PC-3 (cell line): ENCODE measurements at places on chromosomes 11 and 22. TPM values are rescaled to one million over a fixed set of nuclear protein-coding genes. Genes with fewer than 3 reads are reported as not detected.

Gene UBE2L3
- 50.7 and 72.0 TPM in 2 replicates for total RNA-seq

Gene AIP
- total RNA-seq: 155 and 171 TPM in 2 replicates

Gene IL10RA
- total RNA-seq: not detected in 2 replicates

Gene CASP4
- total RNA-seq: 38.5 and 40.9 TPM in 2 replicates

Gene OR52H1
- not detected in 2 replicates for total RNA-seq

Gene FAM83F
- 5.5 and 9.2 TPM in 2 replicates for total RNA-seq

Gene RASSF10
- total RNA-seq: not detected in 2 replicates

Gene ZNF215
- total RNA-seq: 4.5 and 5.4 TPM in 2 replicates

Gene OR10W1
- total RNA-seq: not detected in 2 replicates

Gene RANGAP1
- 99.0 and 128 TPM in 2 replicates for total RNA-seq

Gene TTC36
- 2.7 and 6.2 TPM in 2 replicates for total RNA-seq

Gene OR8D4
- total RNA-seq: not detected in 2 replicates

Gene SERPINH1
- total RNA-seq: 117 and 121 TPM in 2 replicates

Gene SEC14L6
- total RNA-seq: not detected in 2 replicates

Gene SMC1B
- 0.04 TPM in 1 of 2 replicates, not detected in the other for total RNA-seq

Gene WDR74
- total RNA-seq: 217 and 222 TPM in 2 replicates

Gene SCGB1D2
- not detected in 2 replicates for total RNA-seq

Gene BBOX1
- total RNA-seq: not detected in 2 replicates

Gene OTOG
- total RNA-seq: not detected in 2 replicates

Gene SAA1
- not detected in 2 replicates for total RNA-seq

Gene HBE1
- 0.35 and 0.62 TPM in 2 replicates for total RNA-seq

Gene MOGAT2
- total RNA-seq: not detected in 2 replicates

Gene CD3D
- not detected in 2 replicates for total RNA-seq

Gene C11orf87
- total RNA-seq: not detected in 2 replicates

Gene ALX4
- total RNA-seq: not detected in 2 replicates

Gene GGTLC2
- total RNA-seq: not detected in 2 replicates

Gene ARVCF
- total RNA-seq: 19.7 and 20.0 TPM in 2 replicates
